ENCODE measurements at places on chromosomes 6 and 20.

DNA sequence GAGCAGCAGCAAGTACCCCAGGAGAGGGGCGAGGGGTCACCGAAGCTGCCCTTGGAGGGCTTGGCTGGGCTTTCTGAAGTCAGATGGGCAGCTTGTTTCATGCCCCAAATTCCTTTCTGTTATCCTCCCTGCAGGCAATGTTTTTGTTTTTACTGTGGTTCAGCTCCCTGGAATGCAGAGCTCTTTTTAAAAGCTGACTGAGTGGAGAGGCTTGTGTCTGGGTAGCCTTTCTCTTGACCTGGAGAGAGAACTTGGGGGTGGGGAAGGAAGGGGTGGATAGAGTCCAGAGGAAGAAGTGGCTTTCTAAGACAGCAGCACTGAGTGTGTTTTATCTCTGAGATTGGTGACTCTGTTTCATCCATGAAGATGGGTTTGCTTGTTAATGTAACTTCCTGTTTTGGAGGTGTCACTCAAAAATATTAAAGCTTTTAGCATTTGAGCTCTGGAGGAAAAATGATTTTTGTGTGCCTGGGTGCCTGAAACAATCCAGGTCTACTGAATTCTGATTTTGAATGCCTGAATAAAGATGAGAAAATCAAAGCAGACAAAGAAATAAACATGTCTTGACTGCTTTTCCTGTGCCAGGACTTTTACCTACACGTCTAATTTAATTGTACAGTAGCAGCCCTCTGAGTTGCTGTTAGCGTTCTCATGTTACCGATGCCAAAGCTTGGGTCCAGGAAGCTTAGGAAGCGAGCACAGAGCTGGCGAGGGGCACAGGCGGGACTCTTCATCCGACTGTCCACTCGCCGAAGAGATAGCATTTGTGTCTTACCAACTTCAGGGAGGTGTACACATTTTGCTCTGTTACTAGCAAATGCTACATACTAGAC is 78.2 kb upstream of the EEF1E1 start:
- DNase-seq: peak; percentile 83

- DNase-seq: no peak
These were observed 34.9 kb upstream of the AKIRIN2 start for GRCh38 chr6:87736809-87737540.

DNA sequence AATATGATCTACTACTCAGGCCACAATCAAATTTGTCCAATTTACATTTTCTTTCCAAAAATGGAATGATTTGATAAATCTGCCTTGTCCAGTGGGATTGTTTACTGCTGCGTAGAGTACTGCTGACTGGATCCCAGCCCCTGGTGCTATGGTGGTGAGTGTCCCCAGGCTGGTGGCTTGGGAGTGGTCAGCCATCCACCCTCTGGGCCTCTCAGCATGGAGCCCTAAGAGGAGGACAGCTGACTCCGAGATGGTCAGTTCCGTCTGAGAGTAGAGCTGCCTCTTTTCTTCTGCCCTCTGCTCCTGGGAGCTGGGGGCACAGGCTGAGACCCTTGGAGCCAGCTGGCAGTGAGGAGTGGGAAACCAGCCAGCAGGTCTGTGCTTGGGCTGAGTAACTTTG is 22.7 kb downstream of the PRDM13 start:
- DNase-seq: no peak

DNA sequence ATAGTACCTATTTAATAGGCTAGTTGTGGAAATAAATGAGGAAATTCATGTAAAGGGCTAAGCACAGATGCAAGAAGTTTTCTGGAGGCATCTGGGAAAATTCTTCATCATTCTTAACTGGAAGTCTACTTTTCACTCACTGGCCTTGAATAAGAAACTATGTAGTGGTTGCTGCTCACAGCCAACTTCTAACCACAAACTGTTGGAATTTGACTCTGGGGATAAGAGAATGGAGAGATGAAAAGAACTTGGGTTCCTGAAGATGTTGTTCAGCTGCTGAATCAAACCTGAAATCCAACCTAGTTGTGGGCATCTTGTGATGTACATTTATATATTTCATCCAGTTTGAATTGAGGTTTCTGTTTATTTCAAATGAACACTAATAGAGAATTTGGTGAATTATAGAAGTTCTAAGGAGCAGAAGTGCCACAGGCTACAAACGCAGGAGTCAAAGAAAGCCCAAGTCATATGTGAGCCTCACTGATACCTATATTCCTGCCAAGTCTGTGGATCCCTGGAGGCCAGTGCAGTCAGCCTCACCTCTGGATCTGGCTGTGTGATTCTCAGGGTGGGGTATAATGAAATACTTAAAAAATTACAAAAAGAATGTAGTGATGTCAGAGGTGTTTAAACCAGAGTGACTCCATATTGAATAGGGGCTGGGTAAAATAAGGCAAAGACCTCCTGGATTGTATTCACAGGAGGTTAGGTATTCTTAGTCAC is 18.7 kb upstream of the MEI4 start:
- peak; percentile 92 for DNase-seq

DNA sequence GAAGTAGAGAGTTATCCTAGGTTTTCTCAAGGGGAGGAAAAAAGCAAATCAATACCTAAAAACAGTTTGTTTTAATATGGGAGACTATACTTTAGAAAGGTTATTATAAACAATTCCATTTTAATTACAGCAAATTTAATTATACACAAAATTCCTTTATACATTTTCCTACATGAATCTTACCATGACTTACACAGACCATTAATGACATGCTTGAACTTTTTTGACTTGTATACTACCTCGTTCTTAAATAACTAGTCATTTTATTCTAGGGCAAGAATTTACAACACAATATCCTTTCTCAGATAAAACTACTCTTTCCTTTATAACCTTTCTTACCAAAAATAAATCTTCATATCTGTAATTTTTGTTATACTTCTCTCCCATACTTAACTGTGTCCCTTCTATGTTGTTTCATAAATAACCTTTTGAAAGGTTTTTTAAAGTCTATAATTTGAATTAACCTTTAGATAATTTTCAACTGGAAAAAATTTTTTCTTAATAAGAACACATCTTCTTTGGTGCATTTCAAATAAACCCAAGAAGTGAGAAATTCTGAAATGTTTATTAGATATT is 729.4 kb downstream of the TENT5A start:
- peak; percentile 4 for DNase-seq

GRCh38 chr20:52676283-52676995 is 295.7 kb upstream of the TSHZ2 start:
- no peak for DNase-seq

DNA sequence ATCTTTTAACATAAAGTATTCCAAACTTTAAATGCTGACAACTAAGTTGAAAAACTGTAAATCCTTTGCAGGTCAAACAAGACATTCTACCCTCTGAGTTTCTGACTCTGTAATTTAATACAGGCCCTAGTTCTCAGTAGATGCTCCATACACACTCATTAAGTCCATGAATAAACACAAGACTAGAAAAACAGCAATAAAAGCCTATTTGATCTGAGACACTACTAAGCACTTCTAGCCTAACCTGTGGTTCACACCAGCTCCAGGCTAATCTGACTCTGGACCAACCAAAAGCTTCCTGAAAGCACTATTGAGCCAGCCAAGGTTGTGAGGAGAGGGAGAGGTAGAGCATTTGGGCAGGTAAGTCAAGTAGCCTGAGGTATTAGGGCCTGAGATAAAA is 103.9 kb downstream of the EPM2A start:
- no peak for DNase-seq

GRCh38 chr20:53045941-53046340 is 73.8 kb downstream of the TSHZ2 start:
- DNase-seq: no peak

DNA sequence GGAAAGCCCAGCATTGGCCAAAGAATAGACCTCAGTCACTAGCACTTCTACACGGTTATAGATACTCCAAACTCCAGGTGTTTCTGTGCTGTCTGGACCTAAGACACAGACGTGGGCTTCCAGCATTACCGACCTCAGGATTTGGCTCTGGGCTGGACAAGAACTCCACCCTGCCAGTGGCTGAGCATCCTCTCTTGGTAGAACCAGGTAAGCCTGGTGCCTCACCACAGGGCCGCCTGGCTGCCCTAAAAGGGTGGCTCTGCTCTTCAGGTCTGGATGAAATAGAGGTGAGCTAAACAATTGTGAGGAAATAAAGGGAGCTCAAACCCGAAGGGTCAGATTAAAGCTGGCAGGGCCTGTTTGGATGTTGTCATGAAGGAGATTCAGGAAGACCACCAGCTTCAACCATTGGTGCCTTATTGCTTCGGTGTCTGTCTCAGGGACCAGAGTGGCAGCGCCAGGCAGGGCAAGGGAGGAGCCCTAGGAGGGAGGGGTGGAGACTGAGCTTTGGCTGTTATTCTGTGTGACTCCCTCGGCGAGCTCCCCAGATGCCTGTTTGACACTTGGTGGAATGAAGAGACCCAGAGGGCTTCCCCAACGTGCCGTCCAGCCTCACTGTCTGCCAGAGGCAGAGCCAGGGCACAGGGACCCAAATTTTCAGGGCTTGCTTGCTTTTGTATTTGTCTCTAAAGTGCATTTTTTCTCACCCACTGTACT is 8.6 kb downstream of the SYNDIG1 start:
- DNase-seq: no peak

DNA sequence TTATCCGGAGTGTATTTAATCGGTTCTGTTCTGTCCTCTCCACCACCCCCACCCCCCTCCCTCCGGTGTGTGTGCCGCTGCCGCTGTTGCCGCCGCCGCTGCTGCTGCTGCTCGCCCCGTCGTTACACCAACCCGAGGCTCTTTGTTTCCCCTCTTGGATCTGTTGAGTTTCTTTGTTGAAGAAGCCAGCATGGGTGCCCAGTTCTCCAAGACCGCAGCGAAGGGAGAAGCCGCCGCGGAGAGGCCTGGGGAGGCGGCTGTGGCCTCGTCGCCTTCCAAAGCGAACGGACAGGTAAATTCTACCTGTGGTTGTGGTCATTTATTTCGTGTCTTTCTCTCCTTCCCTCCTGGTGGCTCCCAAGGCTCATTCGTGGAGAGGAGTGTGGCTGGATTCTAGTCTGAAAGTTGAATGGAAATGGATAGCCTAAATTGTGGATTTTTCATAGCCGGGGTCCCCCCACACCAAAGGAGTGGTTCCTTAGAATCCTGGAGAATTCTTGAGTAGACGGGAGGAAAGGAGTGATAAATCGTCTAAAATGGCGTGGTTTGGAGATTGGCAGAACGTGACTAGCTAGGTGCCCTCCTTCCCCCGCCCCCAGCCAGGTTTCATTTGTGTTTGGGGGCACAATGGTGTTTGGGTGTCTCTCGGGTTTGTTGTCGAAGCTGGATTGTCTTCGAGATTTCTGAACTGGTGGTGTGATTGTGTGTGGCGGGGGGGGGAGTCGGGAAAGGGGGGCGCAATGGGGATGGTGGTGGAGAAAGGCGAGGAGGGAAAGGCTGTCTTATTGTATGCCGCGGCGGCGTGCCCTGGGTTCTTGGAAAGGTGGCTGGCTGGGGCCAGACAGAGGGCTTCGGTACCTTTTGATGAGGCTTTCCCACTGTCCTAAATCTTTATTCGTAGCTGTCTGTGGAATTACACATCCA is 673 bp downstream of the MARCKS start:
- DNase-seq: peak; percentile 54

- DNase-seq: peak; percentile 69
These were observed 174.1 kb downstream of the FARS2 start for GRCh38 chr6:5435449-5435848.

GRCh38 chr6:25179051-25179778 is 100.0 kb upstream of the CARMIL1 start:
- peak; percentile 78 for DNase-seq

DNA sequence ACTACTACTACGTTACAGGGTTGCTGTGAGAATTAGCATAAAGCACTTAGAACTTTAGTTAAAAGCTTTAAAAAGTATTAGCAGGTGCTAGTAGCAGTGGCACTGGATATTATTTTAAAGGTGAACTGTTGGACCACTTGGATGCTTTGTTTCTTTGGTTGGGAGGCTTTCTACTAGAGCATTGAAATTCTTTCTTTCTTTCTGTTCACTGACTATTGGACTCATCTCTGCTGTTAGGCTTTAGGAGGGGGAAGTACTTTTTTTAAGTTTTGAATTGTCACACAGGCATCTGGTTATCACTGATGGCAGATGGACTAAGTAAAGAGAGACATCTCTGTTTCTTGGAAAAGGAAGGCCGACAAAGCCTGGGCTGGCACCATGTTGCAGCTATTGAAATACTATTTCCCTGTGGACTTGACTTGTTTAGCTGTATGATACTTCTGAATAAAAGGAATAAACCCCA is 4.8 kb downstream of the TBPL1 start:
- no peak for DNase-seq

GRCh38 chr6:87282743-87283142 is 39.6 kb upstream of the SMIM8 start:
- DNase-seq: no peak

DNA sequence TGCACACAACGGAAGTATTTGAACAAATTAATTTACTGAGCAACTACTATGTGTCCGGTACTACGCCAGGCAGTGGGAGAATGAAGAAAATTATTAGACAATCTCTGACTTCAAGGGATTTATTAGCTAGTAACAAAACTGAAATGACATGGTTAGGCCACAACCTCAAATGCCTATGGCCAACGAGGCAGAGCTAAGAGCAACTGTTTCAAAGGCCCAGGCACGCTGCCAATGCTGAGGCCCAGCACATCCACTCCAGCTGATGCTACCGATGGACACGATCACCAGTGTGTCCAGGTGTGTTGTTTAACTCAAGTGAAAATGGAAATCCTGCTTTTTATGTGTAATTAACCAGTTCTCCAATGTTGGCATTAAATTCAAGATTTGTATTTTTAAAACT is 420.9 kb downstream of the PRKN start:
- no peak for DNase-seq

GRCh38 chr20:17327185-17328148 is 100.6 kb downstream of the PCSK2 start:
- no peak for DNase-seq

DNA sequence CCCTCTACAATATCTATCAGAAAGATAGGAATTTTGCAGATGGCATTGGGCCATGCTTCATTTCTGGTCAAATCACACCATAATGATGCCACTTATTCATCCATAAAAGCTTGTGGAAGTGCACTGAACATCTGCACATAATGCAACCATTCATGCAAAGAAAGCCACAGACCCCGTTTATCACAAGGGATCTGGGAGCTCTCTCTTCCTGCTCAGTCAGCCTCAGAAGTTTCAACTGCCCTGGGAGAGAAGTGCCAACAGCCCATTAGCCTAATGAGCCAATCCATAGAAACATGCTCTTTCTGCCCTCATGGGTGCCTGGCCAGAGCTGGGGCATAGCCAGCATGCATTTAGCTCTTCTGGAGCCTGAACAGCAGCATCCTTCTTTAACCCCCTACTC is 85.8 kb downstream of the SLC35F1 start:
- DNase-seq: no peak

DNA sequence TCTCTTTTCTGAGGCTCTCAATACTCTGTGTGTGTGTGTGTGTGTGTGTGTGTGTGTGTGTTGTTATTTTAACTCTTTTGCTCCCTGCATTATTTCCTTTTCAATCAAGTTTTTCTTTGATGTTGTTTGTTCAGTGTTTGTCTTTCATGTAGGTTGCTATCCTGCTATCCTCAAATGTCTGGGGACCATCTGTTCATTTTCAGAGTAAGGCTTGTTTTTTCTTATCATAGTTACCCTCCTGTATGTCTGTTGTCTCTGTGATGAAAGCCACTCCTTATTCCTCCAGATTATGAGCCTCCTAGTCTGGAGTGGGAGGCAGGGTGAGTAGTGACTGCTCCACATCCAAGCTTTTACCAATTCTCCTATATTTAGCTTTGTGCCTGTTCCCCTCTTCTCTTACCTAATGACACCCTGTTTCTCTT is 9.2 kb downstream of the ENPP3 start:
- no peak for DNase-seq

Data from fibroblast of upper back skin (primary cell).